NCI-H187 (cell line): ENCODE measurements at places on chromosomes 11 and 22.

DNA sequence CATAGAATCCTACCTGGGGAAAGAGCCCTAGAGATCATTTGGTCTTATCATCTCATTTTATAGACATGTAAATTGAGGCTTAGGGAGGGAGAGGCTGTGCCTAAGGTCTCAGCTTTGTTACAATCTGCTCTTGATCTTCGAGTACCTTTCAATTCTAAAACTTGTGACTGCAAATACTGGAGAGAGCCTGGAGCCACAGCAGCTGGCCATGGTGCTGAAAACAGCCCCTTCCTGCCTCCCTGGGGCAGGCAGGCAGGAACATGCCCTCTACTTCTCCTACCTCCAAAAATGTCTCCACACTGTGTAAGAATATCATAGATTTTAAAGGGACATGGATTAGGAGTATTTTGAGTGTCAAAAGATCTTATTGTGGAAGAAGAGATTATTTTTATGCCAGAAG, 52.2 kb downstream of the C22orf42 start:
- no peak for DNase-seq

DNA sequence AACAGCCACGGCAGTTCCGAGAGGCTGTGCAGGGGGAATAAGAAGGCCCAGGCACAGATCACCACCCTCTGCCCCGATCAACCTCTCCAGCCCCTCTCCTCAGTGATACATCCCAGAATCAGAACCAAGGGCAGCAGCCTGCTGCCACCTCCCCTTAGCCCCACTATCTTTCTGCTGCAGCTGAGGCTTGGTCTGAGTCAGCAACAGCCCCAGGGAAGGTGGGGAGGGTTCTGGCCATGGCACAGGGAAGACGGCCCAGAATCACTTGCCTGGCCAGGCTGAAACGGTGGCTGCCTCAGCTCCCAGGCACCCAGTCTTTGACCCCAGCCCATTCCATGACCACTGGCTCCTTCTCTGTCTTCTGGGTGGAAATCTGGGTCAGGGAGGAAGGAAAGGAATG, 2.3 kb downstream of the CHID1 start:
- no peak for DNase-seq

GRCh38 chr22:44371741-44372525, 59.2 kb upstream of the SHISAL1 start:
- no peak for DNase-seq

GRCh38 chr11:101442171-101442570, 141.6 kb downstream of the TRPC6 start:
- no peak for DNase-seq

DNA sequence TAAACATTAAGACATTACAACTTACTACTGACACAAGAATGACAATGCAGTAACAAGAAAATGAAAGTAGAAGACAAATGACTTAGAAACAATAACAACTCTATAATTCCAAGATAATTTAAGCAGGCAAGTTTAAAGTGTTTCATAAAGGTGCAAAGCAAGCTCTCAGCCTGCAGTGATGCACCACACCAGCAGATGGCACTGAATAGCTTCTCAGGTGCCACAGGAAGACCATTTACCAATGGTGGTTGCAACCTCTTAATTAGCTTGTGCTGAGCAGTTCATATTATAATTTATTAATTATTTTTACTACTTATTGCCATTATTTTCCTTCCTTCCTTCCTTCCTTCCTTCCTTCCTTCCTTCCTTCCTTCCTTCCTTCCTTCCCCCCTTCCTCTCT, 60.6 kb downstream of the NXPE2 start:
- DNase-seq: no peak

- no peak for DNase-seq
Measured at GRCh38 chr22:40218723-40219294, 41.1 kb downstream of the TNRC6B start.

- DNase-seq: no peak
Measured at GRCh38 chr22:50485221-50486131, 1.2 kb upstream of the MIOX start.

GRCh38 chr11:70364178-70364577, 34.2 kb upstream of the CTTN start:
- DNase-seq: no peak

GRCh38 chr11:96794152-96794551, 404.3 kb downstream of the JRKL start:
- DNase-seq: no peak

DNA sequence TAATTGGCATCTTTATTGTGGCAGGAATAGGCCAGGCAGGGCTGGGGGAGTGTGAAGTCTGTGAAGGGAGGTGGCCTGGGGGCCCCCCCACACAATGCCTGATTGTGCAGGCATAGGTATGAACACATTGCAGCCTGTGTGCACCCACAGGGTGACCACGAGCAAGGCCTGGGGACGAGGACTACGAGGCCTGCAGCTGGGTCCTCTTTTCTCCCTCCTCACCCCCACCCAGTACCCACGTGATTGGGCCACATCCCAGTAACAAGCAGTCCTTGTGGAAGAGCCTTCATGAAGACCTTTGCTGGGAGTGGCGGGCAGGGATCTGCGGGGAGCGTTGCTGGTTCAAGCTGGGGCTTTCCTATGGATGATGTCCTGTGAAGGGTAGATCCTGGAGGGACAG, 29.3 kb downstream of the ZBTB16 start:
- no peak for DNase-seq

DNA sequence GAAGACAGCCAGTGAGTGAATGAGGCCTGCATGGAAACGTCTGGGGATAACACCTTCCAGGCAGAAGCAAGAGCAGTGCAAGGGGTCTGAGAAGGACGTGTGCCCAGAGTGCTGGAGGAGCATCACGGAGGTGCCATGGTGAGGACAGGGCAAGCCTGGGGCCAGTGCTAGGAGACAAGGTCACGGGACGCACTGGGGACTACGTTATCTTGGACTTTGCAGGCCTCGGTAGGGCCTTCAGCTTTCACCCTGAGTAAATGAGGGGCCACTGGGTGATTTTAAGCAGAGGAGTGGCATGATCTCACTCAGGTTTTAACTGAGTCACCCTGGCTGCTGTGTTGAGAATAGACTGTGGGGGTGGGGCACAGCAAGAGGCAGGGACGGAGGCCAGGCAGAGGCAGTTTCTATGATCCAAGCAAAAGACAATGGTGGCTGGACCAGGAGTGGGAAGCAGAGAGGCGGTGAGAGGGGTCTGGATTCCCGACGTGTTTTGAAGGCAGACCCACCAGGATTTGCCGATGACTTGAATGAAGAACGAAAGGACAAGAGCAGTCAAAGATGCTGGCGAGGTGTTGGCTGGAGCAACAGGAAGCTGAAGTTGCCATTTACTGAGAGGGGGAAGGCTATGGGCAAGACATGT, 102.7 kb upstream of the PARVA start:
- no peak for DNase-seq

DNA sequence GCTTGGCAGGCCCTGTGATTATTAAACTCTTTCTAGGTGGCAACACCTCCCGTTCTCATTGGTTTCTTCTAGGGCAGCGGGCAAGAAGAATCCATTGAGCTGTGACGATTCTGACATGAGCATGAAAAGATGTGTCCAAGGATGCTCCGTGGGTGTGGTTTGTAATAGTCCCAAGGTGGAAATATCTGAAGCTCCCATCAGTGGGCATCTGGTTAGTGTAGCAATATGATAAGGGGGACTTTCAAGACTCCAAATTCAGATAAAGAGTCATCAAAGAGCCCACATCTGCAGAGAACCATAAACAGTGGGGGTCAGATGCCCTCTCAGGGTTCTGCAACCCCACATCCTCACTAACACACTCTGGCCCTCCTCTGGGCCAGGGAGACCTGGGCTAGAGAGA, 42.6 kb downstream of the TST start:
- no peak for DNase-seq

DNA sequence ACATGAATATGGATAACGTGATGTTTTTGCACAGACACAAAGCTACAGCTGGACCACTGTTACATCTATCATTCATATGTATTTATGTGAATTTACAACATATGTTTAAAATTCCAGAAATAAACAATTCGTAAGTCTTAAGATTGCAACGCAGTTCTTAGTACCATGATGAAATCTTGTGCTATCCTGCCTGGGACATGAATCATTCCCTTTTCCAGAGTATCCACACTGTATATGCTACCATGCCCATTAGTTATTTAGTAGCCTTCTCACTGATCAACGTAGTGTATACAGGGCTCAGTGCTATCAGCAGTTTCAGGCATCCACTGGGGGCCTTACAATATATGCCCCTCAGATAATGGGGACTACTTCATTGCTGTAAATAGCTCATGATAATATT, 4.3 kb downstream of the ATL3 start:
- DNase-seq: no peak

DNA sequence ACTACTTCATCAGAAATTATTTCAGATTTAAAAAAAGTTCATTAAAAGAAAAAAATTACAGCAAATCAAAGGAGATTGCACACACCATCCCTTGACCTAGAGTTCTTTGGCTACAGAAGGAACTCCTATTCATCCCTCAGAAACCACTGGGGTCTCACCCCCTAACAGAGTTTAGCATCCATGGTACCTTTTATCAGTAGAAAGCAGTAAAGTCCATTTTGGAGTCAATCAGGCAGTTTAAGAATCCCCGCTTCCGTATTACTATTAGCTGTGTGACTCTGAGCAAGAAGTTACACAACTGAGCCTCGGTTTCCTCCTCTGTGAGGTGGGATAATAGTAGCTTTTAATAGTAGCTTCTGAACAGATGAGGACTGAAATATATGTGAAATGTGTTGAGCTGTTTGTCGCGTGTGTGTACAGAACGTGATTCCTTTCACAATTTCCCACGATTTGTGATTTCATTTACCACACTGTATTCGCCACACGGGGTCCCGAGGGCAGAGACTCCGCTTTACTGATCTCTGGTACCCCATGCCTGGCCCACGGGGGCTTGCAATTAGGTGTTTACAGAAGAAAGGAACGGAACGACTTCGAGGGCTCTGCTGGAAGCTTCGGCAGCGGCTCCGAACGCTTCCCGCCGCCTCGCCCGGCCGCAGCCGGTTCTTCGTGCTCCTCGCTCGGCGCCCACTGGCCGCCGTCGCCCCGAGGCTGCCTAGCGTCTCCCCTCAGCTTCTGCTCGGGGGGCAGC, 72.5 kb upstream of the ZBED5 start:
- peak; percentile 51 for DNase-seq

DNA sequence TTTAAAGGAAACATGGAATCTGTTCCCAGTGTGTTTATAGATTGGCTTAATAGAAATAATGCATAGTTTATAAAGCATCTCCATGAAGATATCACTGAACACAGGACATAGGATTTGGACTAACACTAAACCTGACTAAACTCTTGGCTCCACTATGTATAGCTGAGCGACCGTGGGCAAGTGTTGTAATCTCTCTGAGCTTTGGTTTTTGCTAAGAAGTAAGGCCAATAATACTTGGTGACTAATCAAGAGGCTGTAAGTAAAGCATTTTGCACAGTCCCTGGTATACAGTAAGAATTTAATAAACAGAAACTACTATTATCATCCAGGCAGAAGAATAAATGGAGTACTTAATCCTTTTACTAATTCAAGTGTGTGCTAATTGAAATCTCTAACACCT, 125.5 kb upstream of the MTMR2 start:
- DNase-seq: no peak

DNA sequence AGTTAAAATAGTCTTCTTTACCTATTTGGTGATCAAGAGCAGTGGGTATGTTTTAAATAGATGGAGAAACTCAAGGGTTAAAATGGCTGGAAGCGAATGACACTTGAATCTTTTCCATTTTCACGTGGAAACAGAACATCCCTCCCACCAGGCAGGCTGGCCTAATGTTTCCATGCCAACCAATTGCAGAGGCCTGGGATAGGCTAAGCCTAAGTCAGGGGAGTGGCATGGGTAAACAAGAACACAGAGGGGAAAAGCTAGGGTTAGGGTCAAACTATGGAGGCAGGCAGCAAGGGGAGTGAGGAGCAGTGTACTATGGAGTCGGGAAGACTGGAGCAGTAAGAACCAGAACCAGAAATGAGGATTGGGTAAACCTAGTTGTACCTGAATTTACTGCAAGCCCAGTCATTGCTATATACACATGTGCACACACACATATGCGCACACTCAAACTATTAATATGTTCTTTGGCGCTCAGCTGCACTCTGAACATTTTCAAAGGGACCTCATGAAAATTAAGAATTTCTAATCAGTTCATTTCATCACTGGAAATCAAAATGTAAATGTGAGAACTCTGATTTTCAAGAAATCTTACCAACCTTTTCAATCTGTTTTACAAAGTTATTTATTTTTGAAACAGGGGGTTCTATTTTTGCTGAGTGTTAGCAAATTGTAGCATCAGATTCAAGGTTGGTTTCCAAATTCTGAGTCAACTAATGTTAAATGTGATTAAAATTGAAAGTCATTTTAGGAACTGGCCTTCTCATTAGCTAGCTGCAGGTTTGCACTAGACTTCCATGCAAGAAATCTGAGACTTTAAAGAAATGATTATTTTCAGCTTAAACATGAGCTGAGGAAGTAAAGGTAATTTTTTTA, 327.0 kb upstream of the CCDC90B start:
- peak; percentile 61 for DNase-seq

DNA sequence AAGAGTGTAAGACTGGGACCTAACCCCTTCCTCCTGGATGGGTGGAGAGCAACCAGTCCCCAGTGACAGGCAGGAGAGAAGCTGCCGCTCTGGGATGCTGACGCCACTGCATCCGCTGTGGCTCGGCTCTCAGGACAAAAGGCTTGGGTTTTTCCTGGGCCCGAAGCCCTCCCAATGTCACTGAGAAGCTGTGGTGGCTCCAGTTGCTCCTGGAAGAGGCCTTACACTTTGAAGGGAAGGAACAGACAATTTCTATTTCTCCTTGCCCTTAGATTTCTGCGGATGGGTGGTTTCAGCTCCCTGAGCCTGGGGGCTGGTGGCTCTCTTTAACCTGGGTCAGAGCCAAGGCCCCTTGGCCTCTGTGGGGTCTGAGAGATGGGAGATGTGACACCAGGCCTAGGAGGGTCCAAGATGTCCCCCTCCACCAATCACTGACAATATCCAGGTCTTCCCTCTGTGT, 21.4 kb downstream of the TPBGL start:
- no peak for DNase-seq

DNA sequence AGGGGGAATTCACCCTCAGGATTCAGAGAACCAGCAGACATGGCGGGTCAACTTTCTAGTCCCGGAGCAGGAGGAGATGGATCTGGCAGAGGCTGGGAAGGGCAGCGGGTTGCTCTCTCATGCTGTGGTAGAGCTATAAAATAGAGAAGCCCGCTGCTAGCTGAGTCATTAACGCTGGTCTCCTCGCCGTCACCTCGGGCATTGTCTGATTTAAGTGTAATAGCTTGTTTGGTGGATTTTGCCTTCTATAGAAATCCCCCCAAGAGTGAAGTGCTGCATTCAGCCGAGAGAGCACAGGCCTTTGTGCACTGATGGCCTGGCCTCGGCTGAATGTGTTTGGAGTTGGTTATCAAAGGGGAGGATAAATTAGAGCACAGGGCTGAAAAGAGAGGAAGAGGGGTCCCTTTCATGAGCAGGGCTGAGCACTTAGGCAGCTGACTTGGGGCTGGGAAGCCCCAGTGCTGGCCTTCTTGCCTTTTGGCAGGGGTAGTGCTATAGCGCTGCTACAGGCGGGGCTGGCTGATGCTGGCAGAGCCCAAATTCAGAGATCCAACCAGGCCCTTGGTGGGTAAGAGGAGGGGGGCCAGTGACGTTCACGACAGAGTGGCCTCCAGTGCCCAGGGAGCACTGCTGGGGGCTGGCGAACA, 161.1 kb upstream of the CADM1 start:
- DNase-seq: no peak

GRCh38 chr22:28980326-28980725, 81.3 kb downstream of the C22orf31 start:
- DNase-seq: no peak

- DNase-seq: no peak
Measured at GRCh38 chr11:103434073-103434411, 324.8 kb downstream of the DYNC2H1 start.
